ENCODE measurements at places on chromosomes 5 and 9. TPM values are rescaled to one million over a fixed set of nuclear protein-coding genes. Genes with fewer than 3 reads are reported as not detected.

- no peak for DNase-seq
These were observed 5.5 kb downstream of the FOXI1 start for GRCh38 chr5:170111088-170111785.

Gene LAMC3
- total RNA-seq, result 9.6 TPM

DNA sequence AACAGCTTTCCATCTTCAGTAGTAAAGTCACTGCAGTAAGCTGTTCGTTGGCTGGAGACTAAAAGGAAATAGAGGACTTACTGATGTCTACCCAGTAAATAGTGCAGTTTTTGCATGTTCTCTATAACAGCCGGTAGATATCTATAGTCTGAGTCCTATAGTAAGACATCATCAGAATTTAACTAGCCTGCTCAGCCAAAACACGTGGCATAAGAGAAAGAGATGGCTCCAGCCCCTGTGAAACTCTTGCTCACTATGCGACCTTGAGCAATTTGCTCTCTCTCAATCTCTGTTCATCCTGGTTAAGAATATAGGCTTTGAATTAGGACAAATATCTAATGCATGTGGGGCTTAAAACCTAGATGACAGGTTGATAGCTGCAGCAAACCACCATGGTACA lies 201.6 kb upstream of the PAPPA start:
- DNase-seq, result no peak

GRCh38 chr9:69578026-69578425 lies 94.1 kb downstream of the APBA1 start:
- DNase-seq, result no peak

GRCh38 chr9:3730511-3730922 lies 204.7 kb upstream of the RFX3 start:
- DNase-seq, result no peak

DNA sequence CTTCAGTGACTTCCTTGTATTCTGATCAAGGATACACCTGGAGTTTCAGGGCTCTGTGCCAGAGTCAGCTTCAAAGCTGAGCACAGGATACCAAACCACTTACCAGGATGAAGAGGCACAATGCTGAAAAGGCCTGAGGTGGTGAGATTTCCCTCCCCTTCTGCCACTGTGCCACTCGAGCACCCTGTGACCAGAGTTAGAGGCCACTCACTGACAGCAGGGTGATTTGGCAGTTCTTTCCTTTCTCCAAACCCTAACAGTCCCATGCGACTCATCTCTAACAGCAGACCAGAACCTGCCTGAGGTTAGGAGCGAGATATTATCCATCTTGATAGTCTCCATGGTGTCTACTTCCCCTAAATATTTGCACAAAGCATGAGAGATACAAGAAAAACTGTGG lies 1.8 kb downstream of the PLGRKT start:
- no peak for DNase-seq

DNA sequence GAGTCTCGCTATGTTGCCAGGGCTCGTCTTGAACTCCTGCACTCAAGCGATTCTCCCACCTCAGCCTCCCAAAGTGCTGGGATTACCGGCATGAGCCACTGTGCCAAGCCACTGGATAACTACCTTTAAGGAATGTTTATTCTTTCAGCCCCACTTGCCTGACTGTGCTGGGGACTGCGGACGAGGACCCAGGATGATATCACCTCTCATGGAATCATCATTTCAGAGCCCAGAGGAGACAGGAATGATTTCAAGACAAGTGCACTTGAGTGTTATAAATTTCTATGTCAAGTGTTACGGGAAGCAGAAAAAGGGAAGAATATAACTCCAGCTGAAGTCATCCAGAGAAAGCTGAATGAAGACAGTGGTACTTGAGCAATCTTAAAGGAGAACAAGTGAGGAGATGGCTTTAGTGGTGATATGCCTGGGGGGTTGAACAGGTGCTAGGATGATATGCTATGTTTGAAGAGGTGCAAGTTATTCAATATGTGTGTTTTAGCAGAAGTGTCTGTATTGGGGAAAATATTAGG lies 109.3 kb downstream of the DCP2 start:
- DNase-seq, result no peak

GRCh38 chr5:158629591-158630312 lies 470.0 kb downstream of the EBF1 start:
- DNase-seq, result no peak

GRCh38 chr5:113266227-113266912 lies 168.4 kb downstream of the TSSK1B start:
- no peak for DNase-seq

DNA sequence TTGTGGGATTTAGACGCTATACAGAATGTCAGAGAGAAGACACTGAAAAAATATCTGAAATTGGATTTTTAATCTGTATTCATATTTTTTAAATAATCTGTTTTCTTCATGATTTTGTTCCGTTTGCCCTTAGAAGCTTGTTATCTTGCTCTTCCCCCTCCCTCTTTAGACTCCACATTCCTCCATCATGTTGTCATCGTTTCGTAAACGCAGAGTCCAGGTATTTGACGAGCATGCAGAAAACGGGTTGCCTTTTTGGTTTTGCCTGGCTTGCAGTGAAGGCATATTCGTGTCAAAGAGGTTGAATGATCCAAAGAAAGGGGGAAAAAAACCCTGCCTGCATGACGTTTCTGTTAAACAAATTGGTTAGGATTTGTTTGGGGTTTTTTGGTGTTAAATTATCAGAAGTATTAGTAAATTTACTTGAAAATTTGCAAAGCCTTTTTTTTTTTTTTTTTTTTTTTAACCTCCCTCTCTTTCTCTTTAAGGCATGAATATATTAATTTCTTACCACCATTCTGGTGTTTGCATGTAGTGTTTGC lies 2.9 kb downstream of the SPTAN1 start:
- peak; percentile 53 for DNase-seq

DNA sequence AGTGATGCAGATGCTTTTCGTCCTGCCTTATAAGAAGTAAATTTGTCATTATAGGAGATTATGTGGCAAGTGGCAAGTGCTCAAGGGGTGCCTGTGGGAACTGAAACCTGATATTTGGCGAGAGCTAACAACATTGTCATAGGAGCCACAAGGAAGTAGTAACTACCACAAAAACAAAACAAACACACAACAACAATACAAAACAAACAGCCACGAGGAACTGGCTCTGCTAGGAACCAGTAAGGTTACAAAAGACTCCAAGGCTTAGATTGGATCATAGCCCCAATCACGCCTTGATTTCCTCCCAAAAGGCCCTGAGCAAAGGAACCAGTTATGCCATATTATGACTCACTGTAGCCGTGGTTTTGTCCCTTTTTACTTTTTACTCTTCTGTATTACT lies 1045.2 kb downstream of the CDH12 start:
- DNase-seq, result no peak

DNA sequence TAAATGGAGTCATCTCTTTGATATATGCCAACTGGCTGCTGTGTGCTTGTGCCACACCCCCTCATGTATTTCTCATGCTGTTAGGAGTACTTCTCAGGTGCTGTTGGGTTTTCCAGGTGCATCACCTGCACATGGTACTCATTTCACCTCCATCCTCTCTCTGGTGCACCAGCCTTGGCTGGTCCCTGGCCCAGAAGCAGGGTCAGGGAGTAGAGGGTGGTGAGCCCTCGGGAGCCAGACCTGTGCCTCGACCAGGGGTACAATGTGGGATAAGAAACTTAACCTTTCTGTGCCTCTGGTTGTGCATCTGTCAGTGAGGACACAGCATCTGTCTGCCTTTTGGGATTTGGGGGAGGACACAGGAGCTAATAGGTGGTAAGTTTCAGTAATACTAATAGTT lies 38.5 kb downstream of the SECISBP2 start:
- no peak for DNase-seq

- no peak for DNase-seq
These were observed 421.5 kb downstream of the KIAA0825 start for GRCh38 chr5:94196953-94197352.

Gene LCN15
- total RNA-seq, result not detected

DNA sequence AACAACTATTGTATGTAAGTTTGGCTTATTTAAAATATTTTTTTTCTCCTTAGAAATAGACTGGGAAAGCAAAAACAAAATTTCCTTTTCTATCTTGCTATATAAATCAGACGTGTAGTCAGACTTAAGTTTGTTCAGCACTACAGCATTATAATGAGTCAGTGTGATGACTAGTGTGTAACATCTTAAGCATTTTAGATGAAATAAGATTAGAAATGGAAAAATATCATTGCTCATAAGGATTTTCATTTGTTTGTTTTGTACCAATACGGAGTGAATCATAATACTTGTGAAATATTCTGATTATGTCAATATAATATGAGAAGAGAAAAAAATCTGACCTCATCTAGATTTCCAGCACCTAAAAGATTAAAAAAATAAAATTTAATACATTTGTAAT lies 64.7 kb upstream of the RICTOR start:
- DNase-seq, result no peak

Gene DBH
- total RNA-seq, result not detected

Gene HAPLN1
- 0.07 TPM for total RNA-seq

GRCh38 chr9:33129886-33130881 lies 37.0 kb downstream of the B4GALT1 start:
- no peak for DNase-seq

Data from Caki2 (cell line).